NB4 (cell line): ENCODE measurements at places on chromosomes 1 and 21.

- peak; percentile 74 for DNase-seq
Measured at GRCh38 chr1:224106568-224107281, 7.2 kb upstream of the FBXO28 start.

DNA sequence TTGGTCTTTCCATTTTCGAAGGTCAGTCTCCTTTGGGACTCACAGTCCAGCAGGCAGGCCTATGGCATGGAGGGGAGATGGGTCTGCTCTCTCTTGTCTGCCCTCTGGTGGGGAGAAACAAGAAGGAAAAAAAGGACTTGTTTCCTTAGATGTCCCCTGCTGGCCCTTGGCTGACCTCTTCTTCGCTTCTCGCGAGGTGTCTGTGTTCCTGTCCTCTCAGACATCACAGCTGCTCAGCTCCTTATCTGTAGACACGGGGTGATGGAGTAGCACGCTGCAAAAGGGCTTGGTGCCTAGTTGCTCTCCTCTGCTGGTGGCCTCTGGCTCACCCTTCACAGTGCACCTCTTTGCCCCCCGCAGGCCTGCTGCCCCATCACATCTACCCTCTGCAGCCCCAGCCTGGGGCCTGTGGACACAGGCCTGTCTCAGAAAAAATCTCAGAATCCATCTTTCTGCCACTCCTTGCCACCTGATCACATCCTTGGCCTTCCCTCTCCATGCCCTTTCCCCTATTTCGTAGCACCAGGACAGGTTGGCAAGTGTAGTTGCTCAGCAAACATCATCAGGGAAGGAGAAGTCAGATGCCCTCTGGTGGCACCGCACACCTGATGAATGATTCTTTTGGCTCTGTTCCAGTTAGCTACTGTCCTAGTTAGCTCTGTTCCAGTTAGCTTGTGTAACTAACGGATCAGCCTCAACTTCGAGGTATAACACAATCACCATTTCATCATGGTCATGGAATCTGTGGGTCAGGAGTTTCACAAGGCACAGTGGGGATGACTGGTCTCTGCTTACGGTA is 18.7 kb upstream of the AK2 start:
- DNase-seq, result peak; percentile 85

- no peak for DNase-seq
Measured at GRCh38 chr1:22290611-22291010, 147.7 kb upstream of the WNT4 start.

DNA sequence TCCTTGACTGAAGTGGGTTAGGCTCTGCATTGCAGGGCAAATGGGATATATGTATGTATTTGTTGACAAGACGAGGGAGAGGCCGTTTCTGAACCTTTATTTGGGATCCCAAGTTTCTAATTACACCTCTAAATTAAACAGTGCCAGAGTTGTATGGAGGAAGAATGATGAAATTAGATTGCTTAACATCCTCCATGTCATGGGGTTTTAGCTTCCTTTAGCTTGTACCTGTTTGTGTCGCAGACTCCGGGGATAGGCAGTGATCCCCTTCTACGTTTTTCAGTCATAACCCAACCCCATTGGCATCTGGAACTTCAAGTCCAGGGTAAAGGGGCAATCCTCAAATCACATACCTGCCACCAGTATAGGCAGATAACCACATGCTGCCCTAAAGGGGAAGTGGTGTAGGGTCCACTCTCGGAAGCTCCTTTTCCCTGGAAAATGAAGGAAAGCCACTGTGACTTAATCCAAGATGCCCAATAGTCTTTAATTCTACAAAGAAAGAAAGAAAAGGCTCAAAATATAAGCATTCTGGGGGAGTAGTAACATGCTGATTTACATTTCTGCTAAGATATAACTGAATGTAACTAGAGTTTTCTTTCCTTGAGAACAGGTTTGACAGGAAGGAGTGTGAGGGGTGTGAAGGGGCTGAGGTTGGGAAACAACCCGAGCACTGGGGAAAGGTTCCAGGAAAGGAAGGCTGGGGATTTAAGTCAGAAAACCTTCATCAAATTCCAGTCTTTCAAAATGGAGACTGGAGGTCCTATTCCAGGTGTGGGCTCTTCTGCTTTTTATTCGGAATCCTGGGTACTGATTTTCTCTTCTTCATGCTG is 77.6 kb downstream of the RGL1 start:
- DNase-seq, result no peak

DNA sequence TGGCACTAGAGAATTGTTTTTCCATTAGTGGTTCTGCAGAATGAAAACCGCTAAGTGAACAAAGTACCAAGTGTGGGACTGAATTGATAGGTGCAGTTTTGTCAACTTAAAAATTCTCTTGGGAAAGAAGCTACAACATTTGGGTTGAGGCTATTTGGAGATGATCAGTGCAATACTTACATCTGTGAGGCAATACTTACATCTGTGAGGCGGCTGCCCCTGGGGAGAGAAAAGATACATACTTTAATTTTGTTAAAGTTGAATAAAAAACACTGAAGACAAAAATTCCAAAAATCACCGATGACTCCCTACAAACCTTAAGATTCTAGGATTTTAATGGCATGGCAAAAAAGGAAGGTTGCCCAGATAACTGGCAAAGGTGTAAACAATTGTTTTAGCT is 1.7 kb downstream of the CFAP410 start:
- DNase-seq, result peak; percentile 34

DNA sequence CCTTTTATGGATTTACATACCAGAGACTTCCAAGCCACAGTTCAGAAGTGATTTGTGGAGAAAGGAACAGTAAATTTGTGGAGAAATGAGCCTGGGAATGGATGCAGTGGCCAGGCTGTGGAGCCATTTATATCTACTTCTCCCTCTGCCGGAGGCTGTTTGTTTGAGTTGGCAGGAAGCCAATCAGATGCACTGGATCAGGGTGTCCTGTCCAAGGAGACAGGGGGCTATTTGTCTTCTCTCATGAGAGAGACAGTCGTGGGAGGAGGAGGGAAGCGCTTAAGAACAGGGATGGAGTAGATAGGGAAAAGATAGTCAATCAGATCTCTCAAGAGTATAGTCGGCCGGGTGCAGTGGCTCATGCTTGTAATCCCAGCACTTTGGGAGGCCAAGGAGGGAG is 2.8 kb upstream of the HAPLN2 start:
- no peak for DNase-seq

DNA sequence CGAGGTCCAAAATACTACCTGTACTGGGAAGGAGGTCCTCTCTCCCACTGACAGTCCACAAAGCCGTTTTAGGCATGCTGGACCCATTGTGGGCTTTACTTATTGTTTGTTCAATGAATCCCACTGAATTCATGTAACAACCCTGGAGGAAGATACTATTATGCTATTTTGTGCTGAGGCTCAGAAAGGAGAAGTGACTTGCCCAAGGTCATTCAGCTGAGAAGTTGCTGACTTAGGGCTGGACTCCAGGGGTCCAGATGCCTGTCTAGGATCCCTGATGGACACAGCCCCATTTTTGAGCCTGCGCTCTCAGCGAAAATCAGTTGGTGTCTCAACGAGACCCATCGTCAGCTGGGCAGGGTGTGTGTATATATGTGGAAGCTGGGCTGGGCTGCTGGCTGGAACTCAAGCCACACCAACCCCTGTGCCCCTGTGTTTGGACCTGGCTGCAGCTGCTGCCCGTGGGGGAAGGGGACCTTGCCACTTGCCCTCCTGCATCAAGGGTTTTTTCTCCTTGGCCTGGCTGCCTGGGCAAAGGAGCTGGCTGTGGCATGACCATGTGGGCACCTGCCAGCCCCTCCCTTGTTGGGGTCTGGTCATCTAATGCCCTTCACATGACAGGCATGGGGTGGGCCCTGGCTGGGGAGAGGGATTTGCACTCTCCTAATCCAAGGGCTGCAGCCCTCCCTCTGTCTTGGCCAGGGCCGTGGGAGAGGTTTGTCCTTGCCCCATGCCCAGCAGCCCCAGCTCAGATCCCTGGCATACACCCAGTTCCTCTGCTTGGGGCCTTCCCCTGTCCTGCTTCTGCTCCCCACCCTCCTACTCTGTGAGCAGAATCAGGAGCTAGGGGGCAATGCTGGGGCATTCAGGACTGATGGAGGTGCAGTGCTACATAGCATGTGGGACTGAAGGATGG is 15.0 kb downstream of the KCNQ4 start:
- DNase-seq, result no peak

- no peak for DNase-seq
Measured at GRCh38 chr21:32824950-32825349, 53.4 kb upstream of the PAXBP1 start.

- peak; percentile 33 for DNase-seq
Measured at GRCh38 chr1:41862384-41863221, 56.1 kb downstream of the HIVEP3 start.

GRCh38 chr1:155125946-155126555 is 1.6 kb upstream of the EFNA1 start:
- DNase-seq, result no peak

DNA sequence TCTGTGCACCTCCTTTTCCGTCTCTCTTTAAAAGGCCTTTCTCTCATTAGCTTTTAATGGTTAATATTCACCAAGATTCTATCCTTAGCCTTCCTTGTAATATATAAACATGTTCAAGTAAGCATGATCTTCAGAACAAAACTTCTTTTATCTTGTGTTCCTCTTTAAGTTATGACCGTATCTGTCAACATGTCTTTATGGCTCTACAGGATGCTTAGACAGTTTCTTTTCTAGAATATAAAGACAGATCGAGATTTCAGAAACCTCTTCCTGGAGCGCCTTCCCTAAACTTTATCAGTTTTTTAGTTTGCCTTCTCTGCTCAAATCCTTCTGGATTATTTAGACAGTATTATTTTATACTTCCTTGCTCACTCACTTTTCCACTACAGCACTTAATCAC is 7.2 kb downstream of the RO60 start:
- no peak for DNase-seq

- DNase-seq, result no peak
Measured at GRCh38 chr21:44528634-44528995, 11.4 kb downstream of the KRTAP10-1 start.

GRCh38 chr21:46145840-46146691 is 9.3 kb downstream of the FTCD start:
- DNase-seq, result no peak

DNA sequence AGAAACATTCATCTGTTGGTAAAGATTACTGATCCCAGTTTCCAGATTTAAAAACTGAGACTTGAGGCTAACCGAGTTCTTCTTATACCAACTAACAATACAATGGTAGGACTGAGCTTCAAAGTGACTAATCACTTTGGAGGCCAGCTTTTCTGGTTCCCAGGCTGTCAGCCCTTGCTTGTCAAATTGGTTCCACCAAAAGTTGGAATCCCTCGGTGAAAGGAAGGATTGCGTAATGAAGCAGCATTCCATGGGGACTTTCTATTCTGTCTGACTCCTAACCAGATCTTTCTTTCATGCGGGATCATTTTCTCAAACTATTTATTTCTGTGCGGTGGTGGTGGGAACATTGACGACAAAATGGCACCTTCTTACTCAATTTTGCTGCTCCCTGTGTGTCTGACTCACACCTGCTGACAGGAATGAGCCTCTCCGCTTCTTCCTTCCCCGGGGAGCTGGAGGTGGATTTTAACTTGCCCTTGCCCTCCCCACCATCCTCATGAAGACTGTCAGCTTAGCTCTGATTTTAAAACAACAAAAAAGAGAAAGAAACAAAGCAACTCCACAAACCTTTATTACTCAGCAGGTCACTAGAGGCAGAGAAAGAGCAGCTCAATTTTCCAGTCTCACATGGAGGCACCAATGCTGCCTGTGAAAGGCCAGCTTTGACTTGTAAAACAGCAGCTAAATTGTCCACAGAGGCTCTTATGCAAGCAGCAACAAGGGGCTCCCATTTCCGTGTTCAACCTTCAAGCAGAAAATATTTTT is 32.9 kb upstream of the RASAL2 start:
- DNase-seq, result peak; percentile 71

DNA sequence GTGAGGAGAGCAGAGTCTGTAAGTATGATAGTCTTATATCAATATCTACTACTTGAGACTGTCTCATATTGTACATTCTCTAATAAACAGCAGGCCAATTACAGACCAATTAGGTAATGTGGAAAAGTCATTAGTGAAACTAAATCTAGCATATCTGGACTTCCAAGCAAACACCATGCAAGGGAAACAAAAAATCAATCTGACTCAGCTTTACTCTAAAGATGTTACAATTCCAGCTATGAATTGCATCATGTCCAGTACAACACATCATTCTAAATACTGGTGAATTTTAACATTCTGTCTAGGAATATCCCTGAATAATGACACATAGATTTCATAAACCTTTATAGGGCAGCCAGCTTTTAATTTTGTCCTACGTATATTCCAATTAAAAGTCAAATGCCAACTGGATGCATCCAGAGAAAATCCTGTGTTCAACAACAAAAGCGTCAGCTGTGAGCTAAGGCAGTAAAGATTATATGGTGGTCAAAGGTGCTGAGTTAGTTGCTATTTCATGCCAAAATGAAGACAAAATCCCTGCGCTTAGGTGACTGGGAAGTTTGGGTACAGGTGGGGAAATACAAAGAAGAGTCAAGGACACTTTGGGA is 159.3 kb downstream of the TTLL7 start:
- DNase-seq, result no peak

DNA sequence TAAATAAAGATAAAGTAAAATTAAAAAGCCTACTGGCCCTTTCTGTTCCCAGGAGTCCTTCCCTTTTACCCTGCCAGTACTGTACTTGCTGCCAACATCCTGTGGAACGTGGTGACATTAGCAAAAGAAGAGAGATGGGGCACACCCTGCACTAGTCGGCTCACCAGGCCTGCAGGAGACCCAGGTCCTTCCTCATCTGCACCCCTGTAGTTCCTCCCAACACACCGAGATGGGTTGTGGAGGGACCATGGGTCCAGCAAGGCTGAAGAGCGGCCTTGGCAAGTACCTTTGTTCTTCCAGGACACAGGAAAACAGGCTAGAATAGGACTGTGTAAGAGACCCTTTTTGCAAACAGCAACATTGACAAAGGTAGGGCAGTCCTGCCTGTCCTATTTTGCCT is 98.7 kb upstream of the TMPRSS2 start:
- DNase-seq, result no peak

DNA sequence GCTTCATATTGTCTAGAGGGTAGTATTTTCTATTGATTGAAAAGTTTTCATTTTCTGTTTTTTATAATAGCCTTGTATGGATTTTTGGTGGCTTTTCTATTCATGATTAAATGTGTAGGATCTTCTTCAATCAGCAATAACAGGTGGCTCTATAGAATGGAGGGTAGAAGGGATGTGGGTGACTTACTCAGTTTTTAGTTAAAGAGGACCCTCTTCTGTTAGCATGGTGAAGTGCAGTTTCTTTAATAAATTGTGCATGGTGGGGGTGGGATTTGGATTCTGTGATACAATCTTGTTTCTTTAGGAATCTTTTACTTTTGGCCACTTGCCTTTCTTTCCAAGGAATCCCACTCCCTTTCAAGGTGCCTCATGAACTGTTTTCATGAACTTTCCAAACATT is 64.7 kb downstream of the SLC35A3 start:
- DNase-seq, result peak; percentile 54

DNA sequence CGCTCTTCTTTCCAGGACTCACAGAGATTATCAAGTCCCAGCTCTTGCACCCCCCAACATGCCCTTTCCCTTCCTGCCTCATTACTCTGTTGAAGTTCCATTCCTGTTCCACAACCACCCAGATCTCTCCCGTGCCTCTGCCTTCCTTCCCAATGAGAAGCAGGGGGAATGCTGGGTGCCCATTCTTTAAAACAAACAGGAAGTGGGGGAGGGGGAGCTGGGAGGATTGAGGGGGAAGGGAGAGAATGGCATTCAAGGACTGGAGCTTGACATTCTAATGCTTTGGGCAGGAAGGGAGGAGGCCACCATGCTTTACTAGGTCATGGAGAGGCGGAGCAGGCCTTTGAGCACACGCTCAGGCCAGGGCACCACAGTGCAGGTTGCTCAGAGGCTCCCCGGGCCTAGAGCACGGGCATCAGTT is 150.3 kb upstream of the IRF2BP2 start:
- peak; percentile 51 for DNase-seq
